ENCODE measurements at places on chromosomes 11 and 22. TPM values are rescaled to one million over a fixed set of nuclear protein-coding genes. Genes with fewer than 3 reads are reported as not detected.

OR4D5 gene
- 1.2 TPM for total RNA-seq

NFAM1 gene
- 0.64 TPM for total RNA-seq

CNGA4 gene
- total RNA-seq: not detected

RFPL3 gene
- total RNA-seq: not detected

UBQLNL gene
- total RNA-seq: not detected

NRXN2 gene
- 2.2 TPM for total RNA-seq

C22orf42 gene
- not detected for total RNA-seq

DEFB131B gene
- total RNA-seq: not detected

IFTAP gene
- total RNA-seq: 8.0 TPM

BDNF gene
- total RNA-seq: 0.40 TPM

ST13 gene
- 193 TPM for total RNA-seq

ENTHD1 gene
- total RNA-seq: not detected

HEPHL1 gene
- total RNA-seq: not detected

MUC2 gene
- 1,438 TPM for total RNA-seq

RFPL1 gene
- not detected for total RNA-seq

TCN1 gene
- total RNA-seq: not detected

LRRC32 gene
- total RNA-seq: 26.8 TPM

OR4A16 gene
- not detected for total RNA-seq
